ENCODE measurements at places on chromosomes 6 and 20.

DNA sequence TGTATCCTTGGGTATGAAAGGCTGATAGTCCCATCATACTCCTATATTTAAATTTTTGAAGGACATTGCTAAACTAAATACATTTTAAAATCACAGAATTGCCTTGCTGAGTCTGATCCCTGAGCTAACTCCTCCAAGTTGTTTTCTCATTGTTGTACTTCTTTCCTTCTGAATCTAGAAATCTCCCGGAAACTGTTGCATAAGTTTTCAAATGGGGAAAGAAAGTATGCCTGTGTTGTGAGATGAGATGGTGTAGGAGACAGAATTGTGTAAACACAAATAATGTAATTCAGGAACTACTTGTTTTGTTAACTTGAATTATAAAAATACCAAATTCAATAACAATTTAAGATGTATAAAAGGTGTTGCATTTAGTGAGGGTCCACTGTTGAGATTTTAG, 7.3 kb downstream of the PNRC1 start:
- DNase-seq, result no peak

DNA sequence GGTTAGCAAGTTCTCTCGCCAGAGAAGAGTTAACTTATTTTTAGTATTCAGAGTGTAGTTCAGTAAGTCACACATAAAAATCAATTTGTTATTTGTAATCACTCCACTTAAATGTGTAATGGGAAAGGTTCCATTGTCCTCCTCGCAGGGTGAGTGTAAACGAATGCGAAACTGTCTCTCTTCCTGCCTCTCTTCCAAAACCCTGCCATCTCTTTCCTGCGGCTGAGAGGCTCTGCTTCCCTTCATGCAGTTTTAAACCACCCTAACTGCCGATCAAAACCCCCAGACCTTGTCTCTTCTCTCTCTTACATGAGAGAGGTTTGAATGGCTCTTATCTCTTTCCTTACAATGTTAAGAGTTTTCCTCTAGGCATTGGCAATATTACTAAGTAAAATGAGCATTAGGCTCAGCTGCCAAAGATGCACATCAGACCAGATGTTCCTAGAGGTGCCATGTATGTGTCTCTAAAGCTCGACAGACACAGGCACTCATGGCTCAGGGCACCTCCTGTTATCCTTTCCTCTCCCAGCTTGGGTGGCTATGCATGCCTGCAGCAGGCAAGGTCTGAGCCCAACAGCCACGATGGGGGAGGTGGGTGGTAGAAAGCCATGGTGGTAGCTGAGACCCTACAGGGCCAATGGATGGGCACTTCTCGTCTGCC, 91.2 kb downstream of the JARID2 start:
- no peak for DNase-seq

GRCh38 chr6:163738725-163739407, 324.3 kb downstream of the QKI start:
- no peak for DNase-seq

DNA sequence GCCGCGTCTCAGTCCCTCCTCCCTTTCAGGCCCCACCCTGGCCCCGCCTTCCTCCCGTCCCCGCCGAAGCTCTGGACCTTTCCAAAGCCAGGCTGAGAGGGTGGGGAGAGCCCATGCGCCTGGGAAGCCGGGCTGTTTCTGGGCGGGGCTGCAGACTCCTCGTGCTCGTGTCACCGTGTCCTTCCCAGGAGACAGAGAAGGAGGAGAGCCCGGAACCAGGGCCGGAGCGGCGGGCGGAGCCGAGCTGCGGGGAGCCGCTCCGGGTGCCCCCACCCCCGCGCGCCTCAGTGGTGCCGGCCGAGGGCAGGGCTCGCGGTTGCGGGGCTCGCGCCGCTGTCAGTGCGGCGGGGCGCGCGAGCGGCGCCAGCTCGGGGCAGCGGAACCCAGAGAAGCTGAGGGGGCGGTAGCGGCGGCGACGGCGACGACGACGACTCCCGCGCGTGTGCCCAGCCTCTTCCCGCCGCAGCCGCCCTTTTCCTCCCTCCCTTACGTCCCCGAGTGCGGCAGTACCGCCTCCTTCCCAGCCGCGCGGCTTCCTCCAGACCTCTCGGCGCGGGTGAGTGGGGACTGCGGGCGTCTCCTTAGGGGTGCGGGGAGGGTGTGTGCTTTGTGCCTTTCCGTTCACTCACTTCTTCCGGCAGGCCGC, at the start of gene RALY:
Gene RALY, plus strand, starts transcription at position 336 of the 646 bp plus-strand sequence. CDS start 78,164 bp downstream, outside the sequence.
- DNase-seq, result no peak

DNA sequence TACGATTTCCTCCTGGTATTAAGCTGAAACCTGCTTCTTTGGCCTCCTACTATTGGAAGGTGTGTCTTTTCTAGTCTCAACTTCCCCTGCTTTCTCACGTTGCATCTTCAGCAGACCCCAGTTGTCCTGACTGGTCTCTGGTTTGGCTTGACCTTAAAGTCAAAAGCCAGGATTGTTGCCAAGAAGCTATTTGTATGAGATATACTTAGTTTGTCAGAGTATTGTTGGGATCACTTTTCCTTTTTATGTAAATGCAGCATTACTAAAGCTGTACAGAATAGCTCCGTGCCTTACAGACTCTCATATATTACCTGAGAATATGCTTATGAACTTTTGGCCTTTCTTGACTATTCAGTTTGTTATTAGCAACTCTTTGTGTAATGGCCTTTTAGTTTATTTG, 61.1 kb downstream of the TSPYL4 start:
- no peak for DNase-seq

DNA sequence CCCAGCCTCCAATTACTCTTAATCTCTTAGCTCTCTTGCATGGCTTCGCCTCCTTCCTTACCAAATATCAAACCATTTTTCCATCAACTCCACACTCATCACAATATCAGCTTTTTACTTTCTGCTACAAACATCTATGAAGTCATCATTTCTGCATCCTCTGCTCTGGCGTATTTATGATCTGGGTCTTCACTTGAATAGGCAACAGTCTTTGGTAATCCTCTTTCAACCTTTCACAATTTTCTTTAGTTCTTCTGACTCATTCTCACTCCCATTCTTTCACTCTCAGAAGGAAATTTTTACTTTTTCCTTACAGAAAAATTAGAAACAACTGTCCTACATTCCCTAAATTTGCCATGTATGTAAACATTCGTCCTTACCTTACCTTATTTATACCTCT, 522.4 kb downstream of the HDGFL1 start:
- no peak for DNase-seq
